Thoracic aorta endothelial cell (primary cell): ENCODE measurements at places on chromosomes 7 and 10. TPM values are rescaled to one million over a fixed set of nuclear protein-coding genes. Genes with fewer than 3 reads are reported as not detected.

EXOC6 gene
- total RNA-seq, result 109 and 189 TPM in 2 replicates

SEMA3D gene
- total RNA-seq, result 0.22 and 1.2 TPM in 2 replicates

GCK gene
- 0.13 and 0.14 TPM in 2 replicates for total RNA-seq

RPEL1 gene
- 0.07 and 0.27 TPM in 2 replicates for total RNA-seq

JAKMIP3 gene
- total RNA-seq, result under 0.01 TPM in 2 replicates

EDRF1 gene
- 33.1 TPM in 2 replicates for total RNA-seq

OR2A1 gene
- 0.22 TPM in 1 of 2 replicates, not detected in the other for total RNA-seq

IL15RA gene
- 14.9 and 26.6 TPM in 2 replicates for total RNA-seq

FAM237B gene
- total RNA-seq, result not detected in 2 replicates

PNLIPRP3 gene
- total RNA-seq, result not detected in 2 replicates

OPALIN gene
- total RNA-seq, result not detected in 2 replicates

FAM24B gene
- total RNA-seq, result 10.6 and 14.1 TPM in 2 replicates

ASZ1 gene
- not detected in 2 replicates for total RNA-seq

GJD4 gene
- total RNA-seq, result not detected in 2 replicates

PCDH15 gene
- not detected in 2 replicates for total RNA-seq

SEMA4G gene
- 1.5 and 1.6 TPM in 2 replicates for total RNA-seq

TMEM243 gene
- 38.8 and 46.1 TPM in 2 replicates for total RNA-seq

FRG2B gene
- not detected in 2 replicates for total RNA-seq

TSPAN12 gene
- total RNA-seq, result 21.5 and 23.5 TPM in 2 replicates

RBM20 gene
- total RNA-seq, result not detected in 2 replicates

NRG3 gene
- total RNA-seq, result 0.43 and 0.53 TPM in 2 replicates

TCAF2 gene
- 14.5 and 31.0 TPM in 2 replicates for total RNA-seq

MYL10 gene
- total RNA-seq, result not detected in 2 replicates

MARVELD1 gene
- 40.8 and 47.6 TPM in 2 replicates for total RNA-seq

SUN3 gene
- total RNA-seq, result not detected in 2 replicates

PAX4 gene
- total RNA-seq, result not detected in 2 replicates

ACTL6B gene
- not detected in 2 replicates for total RNA-seq

PGAM2 gene
- 0.22 TPM in 1 of 2 replicates, not detected in the other for total RNA-seq

OPN4 gene
- total RNA-seq, result not detected in 2 replicates

GPR26 gene
- total RNA-seq, result not detected in 2 replicates

MRC1 gene
- 0.57 and 16.2 TPM in 2 replicates for total RNA-seq

ECHDC3 gene
- total RNA-seq, result 1.2 and 2.6 TPM in 2 replicates

SPDYE16 gene
- not detected in 2 replicates for total RNA-seq

TRPV5 gene
- total RNA-seq, result not detected in 2 replicates

AKR1C8 gene
- not detected in 2 replicates for total RNA-seq
